KG1 (cell line): ENCODE measurements at places on chromosomes 6 and 20.

GRCh38 chr6:142474531-142475289 is 172.9 kb downstream of the ADGRG6 start:
- DNase-seq = no peak

GRCh38 chr6:107654764-107655163 is 164.8 kb downstream of the SOBP start:
- DNase-seq = no peak

- DNase-seq = no peak
Observed at GRCh38 chr20:20888266-20888656, 175.8 kb upstream of the RALGAPA2 start.

DNA sequence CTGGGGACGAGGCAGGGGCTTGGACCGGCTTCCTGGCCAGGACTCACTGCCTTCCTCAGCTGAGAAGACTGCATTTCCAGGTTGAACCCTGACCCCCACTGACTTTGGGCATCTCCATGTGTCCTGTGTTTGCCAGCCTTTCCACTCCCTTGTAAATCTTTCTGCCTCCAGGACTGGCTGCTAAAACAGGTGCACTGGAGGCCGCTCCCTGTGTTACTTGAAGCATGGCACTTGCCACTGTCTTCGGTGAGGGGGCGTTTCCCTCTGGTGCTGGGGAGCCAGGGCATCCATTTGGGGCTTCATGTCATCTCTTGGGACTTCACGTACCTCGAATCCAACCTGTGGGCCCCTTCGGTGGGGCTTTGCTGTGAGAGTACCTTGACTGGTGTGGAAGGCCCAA is 6.7 kb upstream of the RBM38 start:
- no peak for DNase-seq

GRCh38 chr20:57501461-57502335 is 23.2 kb downstream of the CTCFL start:
- DNase-seq = no peak

- no peak for DNase-seq
Observed at GRCh38 chr20:59932616-59933295, 681 bp downstream of the SYCP2 start.

- no peak for DNase-seq
Observed at GRCh38 chr6:39942903-39943580, 8.8 kb upstream of the MOCS1 start.

DNA sequence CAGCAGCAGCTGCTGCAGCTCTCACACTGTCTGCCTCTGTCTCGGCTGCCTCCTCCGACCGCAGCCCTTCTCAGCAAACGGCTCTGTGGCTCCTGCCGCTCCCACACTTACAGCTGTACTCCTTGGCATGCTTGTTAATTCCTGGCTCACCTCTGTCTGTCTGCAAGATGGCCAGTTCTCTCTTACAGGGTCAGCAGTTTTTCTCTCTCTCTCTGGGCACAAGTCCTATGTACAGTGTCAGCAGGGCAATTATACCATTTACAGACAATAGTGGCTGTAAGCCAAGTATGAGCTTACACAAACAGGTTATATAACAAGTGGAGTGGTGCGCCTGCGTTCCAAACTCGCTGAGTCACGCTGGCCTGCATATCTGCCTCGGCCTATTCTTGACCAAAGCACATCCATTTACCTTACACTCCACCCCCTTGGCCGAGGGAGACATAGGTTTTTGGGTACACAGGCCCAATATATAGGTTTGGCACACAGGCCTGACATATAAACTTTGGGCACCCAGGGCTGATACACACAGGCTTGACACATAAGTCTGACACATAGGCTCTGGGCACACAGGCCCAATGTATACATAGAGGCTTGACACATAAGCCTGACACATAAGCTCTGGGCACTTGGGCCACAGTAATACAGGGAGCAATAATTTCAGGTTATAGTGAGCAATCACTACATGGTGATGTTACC is 4.4 kb downstream of the ZKSCAN3 start:
- no peak for DNase-seq

DNA sequence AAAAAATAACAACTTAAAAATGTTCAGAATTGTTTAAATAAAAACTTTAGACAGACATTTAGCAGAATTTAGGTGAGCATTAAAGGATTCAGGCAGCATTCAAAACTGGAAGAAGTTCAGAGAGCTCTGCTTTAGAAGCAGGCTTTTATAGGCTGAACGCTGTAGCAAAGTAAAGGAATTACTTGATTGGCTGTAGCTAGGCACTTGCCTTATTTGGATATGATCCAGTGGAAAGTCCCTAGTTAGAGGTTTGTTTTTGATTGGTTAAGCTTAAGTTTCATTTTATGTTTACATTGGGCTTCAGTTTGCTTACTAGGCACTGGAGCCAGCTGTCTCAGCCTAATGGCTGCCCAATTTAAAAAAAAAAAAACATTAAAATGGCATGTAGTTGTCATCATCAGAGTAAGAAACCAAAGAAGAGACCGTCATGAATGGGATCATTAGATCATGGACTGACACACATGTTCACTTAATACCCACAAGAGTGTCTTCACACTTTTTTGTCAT is 65.1 kb downstream of the CBFA2T2 start:
- no peak for DNase-seq

GRCh38 chr6:166465671-166466087 is 82.9 kb upstream of the MPC1 start:
- DNase-seq = no peak

GRCh38 chr6:30721198-30722024 is 1.3 kb downstream of the TUBB start:
- peak; percentile 75 for DNase-seq

DNA sequence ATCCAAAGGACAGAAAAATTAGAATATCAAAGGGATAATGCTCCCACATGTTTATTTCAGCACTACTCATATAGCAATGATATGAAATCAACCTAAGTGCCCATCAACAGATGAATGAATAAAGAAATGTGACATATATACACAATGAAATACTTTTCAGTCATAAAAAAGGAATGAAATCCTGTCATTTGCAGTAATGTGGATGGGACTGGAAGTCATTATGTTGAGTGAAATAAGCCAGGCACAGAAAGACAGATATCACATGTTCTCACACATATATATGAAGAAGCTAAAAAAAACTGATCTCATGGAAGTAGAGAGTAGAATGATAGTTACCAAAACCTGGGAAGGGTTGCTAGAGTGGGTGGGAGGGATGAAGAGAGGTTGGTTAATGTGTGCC is 135.7 kb downstream of the IBTK start:
- DNase-seq = no peak

GRCh38 chr6:15365273-15365687 is 119.4 kb downstream of the JARID2 start:
- peak; percentile 67 for DNase-seq

- no peak for DNase-seq
Observed at GRCh38 chr6:16318953-16319720, 80.8 kb downstream of the GMPR start.

DNA sequence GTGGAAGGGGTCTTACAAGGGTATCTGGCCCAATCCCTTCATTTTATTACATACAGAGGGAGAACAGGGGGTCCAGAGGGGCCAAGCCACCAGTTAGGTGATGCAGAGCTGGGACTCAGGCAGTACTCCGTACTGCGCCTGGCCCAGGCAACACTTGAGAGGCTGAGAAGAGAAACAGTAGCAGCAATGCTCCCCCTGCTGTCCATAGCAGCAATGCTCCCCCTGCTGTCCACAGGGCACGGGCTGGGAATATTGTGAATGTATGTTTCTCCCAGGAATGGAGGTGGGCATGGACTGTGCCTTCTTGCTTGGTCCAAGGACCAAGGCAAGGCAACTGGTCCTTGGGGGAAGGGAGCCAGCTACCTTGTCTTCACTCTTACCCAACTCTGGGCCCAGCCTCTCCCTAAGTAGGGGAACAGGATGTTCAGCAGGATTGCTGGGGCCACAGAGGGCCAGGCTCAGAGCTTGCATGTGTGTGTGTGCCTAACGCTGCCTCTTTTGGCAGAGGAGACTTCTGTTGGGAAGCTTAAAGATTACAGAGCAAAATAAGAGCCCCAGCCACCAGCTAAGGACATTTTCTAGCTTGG is 14.8 kb upstream of the FAM83C start:
- DNase-seq = no peak

DNA sequence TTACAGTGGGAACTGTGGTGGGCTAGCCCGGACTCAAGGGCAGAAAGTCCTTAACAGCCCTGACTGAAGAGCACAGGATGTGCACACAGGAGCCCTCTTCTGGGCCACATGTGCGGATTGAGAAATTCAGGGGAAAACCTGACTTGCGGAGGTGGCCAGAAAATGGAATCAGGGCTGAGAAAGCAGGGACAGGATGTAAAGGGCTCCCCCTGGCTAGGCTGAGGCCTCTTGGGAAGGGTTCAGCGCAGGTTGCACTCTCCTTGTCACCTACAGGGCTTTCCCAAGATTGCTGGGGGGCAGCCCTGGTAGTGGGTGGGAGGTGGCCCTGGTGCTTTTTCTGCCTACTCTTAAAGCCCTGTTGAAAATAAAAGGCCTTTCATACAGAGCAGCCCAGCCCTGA is 251.2 kb downstream of the SLC24A3 start:
- no peak for DNase-seq

GRCh38 chr6:21594416-21595281 is 1.1 kb downstream of the SOX4 start:
- DNase-seq = no peak

GRCh38 chr6:121826156-121826810 is 390.8 kb downstream of the GJA1 start:
- DNase-seq = no peak

GRCh38 chr6:141988954-141989705 is 143.6 kb upstream of the GJE1 start:
- DNase-seq = no peak

- peak; percentile 20 for DNase-seq
Observed at GRCh38 chr20:34825530-34826362, at the start of gene NCOA6. TSS of gene NCOA6 (minus strand) at chr20:34825651. CDS start at chr20:34782355, 43,296 bp downstream.

DNA sequence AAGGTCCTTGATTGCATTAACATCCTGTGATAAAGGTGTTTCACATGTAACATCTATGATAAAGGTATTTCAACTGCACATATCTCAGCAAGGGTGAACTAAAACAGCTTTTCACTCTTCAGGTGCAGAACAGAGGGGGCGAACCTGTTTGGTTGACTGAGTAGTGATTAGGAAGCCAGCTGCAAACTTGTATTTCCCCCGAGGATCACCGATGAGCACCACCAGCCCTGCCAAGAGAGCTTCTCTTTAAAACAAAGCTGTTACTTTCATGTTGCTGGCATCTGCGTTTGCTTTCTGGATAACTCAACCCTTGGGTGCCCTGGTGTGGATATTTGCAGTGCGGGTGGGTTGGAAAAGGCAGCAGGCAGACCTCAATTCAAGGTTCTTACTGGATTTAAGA is 39.6 kb downstream of the JAG1 start:
- no peak for DNase-seq

GRCh38 chr20:14219801-14220461 is 117.5 kb downstream of the FLRT3 start:
- DNase-seq = no peak

DNA sequence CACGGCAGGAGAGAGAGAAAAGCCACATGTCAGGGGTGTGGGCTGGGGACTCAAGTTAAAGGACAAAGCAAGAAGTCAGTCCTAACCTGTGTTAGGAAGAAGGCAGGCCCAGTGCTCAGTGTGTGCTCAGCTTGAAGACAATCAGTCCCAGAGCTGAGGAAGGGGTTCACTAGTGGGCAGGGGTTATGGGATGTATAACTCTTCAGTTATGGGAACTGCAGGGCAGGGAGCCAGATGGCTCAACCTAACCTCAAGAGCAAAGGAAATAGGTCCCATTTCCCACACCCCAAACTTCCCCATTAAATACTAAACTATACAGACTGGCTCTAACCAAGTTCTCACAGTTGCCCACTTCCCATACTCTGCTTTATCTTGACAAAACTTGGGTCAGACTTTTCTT is 7.4 kb upstream of the SSTR4 start:
- peak; percentile 28 for DNase-seq

DNA sequence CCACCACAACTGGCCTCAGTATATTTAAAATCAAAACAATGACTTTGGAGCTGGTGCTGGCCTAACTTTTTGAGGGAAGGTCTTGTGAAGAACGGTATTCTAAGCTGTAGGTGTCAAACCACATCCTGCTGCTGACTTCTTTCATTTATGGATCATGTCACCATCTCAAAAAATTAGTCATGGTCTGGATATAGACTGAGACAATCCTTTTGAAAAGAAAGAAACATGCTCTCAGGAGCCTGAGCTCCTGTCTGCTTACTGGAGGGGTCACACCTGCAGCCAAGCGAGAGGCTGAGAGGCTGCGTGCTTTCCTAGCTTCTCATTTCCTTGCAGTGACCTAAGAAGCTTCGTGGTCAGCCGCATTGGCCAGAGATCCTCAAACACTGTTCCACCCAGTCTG is 55.2 kb downstream of the TIAM2 start:
- DNase-seq = no peak

- no peak for DNase-seq
Observed at GRCh38 chr20:10271494-10272219, 53.0 kb downstream of the SNAP25 start.

DNA sequence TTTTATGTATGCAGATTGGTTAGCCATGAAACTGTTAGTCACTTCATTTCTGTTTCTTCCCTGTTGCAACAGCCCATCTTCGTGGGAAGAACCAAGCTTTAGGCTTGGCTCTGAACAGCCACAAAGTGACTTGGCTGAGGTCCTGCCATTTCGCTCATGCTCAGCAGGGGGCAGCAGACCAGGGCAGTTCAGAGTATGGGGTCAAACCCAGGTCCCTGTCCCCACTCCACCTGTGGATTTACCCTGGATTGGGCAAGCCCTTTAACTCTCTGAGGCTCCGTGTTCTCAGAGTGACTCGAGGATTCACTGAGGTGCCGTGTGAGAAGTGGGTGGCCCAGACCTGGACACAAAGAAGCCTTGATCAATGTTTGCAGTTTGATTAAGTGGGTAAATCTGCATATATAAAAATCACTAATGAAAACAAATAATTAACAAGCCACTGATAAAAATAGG is 19.8 kb upstream of the MAP1LC3A start:
- no peak for DNase-seq

GRCh38 chr6:2695454-2696095 is 55.1 kb downstream of the MYLK4 start:
- DNase-seq = peak; percentile 12

- no peak for DNase-seq
Observed at GRCh38 chr20:58017231-58017969, 211.1 kb downstream of the ANKRD60 start.

- no peak for DNase-seq
Observed at GRCh38 chr6:34517966-34518365, 38.2 kb downstream of the SPDEF start.

- DNase-seq = no peak
Observed at GRCh38 chr6:72461144-72461543, 160.7 kb upstream of the KCNQ5 start.

- DNase-seq = no peak
Observed at GRCh38 chr20:35303382-35303734, 11.1 kb upstream of the FAM83C start.

DNA sequence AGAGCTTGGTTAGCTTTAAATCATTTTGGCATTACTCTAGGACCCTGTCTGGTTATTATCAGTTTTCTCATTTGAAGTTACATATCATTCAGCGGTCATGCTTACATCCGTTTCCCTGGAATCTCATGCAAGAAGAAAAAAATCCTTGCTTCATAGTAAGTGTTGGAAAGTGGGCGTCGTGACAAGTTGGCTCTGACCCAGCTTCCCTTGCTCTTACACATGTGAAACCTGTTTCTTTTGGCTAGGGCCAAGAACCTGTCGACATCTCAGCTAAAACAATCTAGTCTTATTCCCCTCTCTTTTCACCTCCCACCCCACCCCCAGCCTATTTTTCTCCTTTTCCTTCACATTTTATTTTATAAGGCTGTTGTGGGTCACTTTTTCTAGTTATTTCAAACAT is 45.5 kb downstream of the ANKS1A start:
- no peak for DNase-seq

- DNase-seq = no peak
Observed at GRCh38 chr20:47773371-47773786, 11.9 kb downstream of the SULF2 start.

- no peak for DNase-seq
Observed at GRCh38 chr6:118678866-118679265, 27.5 kb upstream of the CEP85L start.
